ENCODE measurements at places on chromosomes 11 and 22.

- no peak for DNase-seq
These were observed 9.2 kb downstream of the TMEM216 start for GRCh38 chr11:61401573-61401972.

GRCh38 chr22:49753961-49754695 lies 73.5 kb downstream of the BRD1 start:
- DNase-seq: no peak

DNA sequence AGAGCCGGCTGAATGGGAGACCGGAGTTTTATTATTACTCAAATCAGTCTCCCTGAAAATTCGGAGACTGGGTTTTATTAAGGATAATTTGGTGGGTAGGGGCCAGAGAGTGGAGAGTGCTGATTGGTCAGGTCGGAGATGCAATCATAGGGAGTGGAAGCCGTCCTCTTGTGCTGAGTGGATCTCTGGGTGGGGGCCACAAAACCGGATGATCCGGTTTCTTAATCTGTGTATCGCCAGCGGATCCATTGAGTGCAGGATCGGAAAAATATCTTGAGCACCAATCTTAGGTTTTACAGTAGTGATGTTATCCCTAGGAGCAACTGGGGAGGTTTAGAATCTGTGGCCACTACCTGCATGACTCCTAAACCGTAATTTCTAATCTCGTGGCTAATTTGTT lies 886 bp upstream of the NIPSNAP1 start:
- no peak for DNase-seq

GRCh38 chr22:42902875-42903510 lies 45.9 kb upstream of the ARFGAP3 start:
- DNase-seq: no peak

DNA sequence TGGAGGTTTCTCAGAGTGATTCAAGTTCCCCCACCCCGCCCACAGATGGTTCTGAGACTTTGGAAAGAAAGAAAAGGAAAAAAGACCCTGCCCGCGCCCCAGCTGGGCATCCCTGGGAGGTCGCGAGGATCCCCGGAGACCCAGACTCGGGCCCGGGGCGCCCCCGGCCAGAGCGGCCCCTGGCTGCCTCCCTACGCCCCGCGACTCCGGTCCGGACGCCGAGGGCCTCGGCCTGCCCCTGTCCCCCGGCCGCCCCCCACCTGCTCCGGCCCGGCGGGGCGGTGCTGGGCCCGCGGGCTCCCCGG lies 2.3 kb upstream of the AIFM3 start:
- DNase-seq: no peak

DNA sequence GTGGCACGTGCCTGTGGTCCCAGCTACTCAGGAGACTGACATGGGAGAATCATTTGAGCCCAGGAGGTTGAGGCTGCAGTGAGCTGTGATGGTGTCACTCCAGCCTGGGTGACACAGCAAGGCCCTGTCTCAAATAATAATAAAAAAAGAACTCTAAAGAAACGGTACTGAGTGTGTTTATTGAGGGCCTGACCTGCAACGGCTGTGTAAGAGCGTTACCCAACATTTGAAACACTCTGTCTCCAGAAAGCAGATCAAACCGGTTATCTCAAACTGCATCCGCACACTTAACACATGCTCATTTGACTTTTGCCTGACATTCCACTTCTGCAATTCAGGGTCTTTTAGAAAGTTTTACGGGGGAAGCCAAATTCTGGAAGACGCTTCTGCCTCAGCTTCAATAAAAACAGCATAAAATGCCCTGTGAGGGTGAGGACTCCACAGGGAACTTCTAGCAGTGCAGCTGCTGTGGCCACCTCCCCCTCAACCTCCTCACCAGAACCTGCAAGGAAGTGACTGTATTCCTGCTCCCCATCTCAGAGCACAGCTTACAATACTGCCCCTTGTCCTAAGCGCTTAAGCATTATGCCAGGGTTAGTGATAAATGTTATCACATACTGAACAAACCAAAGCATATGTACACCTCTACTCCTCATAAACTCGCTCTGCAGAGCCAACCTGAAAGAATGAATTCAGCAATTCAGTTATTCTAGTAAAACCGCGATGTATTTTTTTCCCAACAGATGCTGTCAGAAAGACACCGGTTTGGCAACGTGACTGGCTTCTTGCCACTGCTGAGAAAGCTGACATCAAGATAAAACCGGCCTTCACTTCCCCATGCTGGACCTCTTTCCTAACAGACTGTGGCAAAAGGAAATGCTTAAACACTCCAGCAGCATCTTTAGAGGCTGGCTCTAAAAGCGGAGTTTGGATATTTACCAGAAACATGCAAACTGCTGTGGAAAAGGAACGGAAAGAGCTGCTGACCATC lies 52.2 kb downstream of the PRDM10 start:
- DNase-seq: no peak

DNA sequence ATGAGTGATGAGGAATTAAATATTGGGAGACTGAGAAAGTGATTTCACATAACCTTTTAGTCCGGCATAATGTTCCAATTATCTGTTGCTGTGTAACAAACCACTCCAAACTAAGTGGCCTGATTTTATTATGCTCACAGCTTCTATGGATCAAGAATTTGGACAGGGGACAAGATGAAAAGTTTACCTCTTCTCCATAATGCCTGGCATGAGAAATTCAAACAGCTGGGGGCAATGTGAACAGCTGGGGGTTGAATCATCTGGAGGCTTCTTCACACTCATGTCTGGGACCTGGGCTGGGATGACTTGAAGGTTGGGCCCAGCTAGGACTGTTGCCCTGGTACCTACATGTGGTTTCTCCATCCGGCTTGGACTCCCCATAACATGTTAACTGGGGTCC lies 99.4 kb upstream of the DRD2 start:
- DNase-seq: no peak

DNA sequence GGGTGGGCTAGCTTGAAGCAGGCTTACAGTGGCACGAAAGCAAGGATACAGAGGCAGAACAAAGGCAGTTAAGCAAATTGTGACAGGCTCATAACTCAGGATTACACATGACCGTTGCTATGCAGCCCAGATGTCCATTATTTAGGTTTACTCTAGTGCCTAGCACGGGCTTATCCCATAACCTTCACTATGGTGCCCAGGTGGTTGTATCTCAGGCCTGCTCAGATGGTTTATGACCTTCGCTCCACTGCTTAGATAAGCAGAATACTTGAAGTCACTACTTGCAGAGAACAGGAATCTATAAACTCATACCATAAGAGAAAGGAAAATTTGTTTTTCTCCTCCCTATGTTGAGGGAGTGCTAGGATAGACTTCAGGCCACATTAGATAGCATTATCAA lies 9.0 kb downstream of the OR6M1 start:
- no peak for DNase-seq

DNA sequence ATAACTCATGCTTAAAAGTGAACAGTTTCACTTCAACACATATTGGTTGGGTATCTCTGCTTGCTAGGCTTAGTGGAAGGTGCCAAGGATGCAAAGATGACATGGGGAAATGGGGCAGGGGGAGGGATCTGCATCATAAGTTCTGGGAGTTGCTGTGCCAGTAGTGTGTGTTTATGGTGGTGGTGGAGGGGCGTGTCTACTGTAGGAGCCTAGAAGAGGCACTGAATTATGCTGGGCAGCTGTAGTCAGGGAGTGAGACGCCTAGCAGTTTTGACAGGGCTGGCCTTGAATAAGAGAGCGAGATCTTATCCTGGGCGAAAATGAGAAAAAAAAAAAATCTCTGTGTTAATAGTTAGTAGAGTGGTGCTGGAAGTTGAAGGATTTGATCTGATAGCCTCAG lies 3.0 kb downstream of the ELMOD1 start:
- DNase-seq: no peak

DNA sequence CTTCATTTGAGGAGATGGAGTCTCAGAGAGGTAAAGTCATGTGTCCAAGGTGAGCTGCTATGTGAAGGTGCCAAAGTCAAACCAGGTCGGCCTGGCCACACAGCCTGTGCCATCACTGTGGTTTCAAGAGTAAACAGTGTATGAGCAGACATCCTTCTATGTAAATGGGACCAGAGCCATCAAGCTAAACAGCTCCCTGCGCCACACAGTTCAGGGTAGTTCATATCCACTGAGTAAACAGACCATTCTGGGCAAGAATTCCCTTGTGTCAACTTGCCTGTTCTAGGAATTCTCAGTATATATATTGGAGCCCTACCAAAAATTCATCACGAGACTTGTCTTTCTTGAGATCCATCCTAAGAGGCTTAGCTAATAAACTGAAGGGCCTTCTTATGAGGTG lies 77.5 kb downstream of the AMOTL1 start:
- no peak for DNase-seq

- no peak for DNase-seq
These were observed 23.7 kb downstream of the SLC22A6 start for GRCh38 chr11:62961017-62961570.

GRCh38 chr11:4664183-4664582 lies 20.4 kb downstream of the OR51E1 start:
- DNase-seq: no peak
